HCEC 1CT (cell line): ENCODE measurements at places on chromosomes 16 and 17.

DNA sequence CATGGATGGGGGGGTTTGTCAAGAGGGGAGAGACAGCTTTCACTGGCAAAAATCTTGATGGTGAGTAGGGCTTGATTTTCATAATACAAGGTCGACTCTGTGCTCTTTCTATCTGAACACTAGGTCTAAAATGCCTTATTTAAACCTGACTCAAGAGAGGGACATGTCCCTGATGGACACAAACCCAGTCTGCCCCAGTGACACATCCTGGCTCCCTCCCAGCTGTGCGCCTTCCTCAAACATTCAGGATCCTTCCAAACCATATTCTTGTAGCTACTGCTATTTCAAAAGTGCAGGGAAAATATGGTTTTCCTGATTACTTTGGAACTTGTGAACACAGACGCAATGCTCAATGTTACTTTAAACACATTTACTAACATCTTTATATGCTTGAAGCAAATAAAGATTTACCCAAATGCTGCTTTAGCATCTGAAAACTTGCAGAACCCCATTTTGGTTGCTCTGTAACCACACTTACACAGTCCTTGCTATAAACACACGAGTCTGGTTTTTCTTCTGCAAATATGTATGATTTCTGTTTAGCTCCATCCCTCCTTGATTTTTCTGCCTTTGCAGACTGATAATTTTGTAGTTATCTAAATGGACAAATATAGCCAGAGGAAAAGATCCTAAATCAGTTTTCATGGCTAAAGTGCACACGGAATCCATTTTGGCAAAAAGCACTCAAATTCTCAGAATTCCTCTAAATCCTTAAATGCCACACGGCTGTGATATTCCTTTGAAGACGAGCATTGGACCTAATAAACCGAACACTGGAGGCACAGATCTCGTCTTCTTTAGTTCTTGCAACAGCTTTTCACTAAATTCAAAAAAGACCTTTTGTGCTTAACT lies 499.9 kb upstream of the ZFHX3 start:
- DNase-seq = no peak

DNA sequence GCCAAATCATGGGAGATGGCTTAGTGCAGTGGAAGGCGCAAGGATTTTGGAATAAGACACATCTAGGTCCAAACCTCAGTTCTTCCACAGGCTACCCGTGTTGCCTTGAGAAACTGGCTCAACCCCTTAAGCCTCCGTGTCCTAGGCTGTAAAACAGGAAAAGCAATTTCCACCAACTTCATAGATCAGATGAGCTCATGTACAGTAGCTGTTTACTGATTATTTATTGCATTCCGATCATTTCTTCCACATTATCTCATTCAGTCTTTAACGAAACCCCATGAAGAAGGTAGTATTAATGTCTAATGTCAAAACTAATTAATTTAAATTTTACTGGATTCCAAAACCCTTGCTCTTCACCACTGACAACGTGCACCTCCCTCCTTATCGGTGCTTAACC lies 231.6 kb downstream of the GRIN2A start:
- no peak for DNase-seq

GRCh38 chr16:66263973-66264310 lies 102.5 kb upstream of the CDH5 start:
- DNase-seq = no peak

GRCh38 chr17:81926451-81927151 lies 934 bp downstream of the MAFG start:
- DNase-seq = peak; percentile 73

GRCh38 chr17:75874323-75875181 lies 3.8 kb downstream of the TRIM47 start:
- DNase-seq = no peak

- DNase-seq = no peak
Observed at GRCh38 chr17:72416054-72416675, 295.3 kb downstream of the SOX9 start.

- peak; percentile 7 for DNase-seq
Observed at GRCh38 chr16:22977294-22977697, 163.3 kb downstream of the HS3ST2 start.
